ENCODE measurements at places on chromosomes 1 and 21. TPM values are rescaled to one million over a fixed set of nuclear protein-coding genes. Genes with fewer than 3 reads are reported as not detected.

- DNase-seq = no peak
These were observed 51.5 kb upstream of the ARHGEF16 start for GRCh38 chr1:3403011-3403345.

- no peak for DNase-seq
These were observed 21.8 kb upstream of the C2CD2 start for GRCh38 chr21:41975391-41976272.

DNA sequence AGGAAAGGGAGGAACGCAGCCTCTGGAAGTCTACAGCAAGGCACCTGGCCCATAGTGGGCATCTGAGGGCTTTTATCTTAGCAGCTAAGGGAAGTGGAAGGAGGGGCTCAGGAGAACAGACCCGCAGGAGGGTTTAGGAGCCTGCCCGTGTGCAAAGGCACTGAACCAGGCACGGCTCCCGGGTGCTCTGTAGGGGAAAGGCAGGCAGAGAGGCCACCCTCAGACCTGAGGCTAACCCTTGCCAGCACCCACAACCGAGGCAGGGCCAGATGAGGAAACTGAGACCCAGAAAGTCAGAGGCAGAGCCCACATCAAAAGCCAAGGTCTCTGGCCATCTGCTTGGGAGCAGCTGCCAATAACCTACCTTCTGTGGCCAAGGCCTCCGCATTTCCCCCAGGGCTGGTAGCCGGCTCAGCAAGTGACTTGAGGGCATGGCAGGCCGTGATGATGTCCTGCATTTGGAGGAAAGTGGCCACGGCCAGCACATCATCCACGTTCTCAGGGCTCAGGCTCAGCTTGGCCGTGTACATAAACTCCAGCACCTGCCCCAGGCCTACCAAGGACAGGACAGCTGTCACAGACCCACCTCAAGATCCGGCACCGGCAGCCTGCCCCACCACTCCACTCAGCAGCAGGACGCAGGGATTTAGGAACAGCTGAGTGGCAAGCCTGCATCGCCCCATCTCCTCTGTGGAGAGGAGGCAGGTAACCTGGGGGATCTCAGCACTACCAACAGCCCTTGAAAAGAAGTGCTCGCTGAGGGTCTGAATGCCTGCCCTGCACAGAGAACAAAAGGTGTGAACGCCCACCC, 29.1 kb downstream of the ZBTB17 start:
- no peak for DNase-seq

The KRTAP11-1 gene
- not detected for total RNA-seq

- no peak for DNase-seq
These were observed 26.3 kb downstream of the HUNK start for GRCh38 chr21:31898933-31899630.

DNA sequence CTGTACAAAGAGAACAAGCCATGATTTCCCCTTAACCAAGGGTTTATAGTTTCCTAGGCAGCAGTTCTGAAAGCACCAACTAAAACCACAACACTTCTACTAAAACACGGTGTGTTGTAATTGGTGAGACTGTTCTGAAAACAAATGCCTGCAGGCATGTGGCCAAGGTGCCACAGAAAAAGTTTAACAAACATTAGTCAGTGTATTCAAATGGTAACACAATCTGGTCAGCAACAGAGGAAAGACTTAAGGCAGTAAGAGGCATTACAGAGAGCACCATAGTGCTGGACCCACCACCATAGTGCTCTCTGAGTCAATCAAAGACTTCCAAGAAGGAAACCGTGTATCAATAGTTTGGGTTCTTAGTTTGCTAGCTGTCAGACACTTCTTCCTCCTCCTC, 16.7 kb downstream of the SNIP1 start:
- DNase-seq = no peak

- no peak for DNase-seq
These were observed 71.3 kb upstream of the LRRC8B start for GRCh38 chr1:89453123-89453972.

DNA sequence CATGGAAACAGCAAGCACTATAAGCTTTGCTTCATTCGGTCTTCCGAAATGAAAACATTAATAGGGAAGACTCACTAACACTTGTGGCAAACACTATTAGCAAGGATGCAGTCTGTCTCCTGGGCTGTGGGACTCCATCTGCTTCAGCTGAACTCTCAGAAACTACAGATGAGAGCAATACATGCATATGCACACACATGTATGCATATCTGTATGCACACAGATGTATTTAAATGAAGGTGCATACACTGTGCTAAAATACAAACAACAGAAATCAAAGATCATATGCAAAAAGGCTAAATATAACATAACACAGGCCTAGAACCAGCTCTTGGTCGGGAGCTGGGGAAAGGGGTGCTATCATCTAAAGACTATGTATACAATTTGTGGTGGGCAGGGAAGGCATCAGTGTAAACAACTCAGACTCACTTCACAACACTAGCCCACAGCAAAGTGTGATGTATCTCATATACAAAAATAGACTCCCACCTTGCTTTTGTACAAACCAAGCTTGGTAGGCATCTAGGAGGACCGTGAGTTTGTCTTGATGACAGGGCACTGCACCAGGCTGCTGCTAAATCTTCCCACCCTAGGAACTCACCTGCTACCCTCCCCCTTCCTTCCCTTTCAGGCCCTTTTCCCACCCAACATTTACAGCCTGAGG, 32.8 kb downstream of the CDC7 start:
- no peak for DNase-seq

The RGSL1 gene
- not detected for total RNA-seq

- DNase-seq = peak; percentile 22
These were observed 18.4 kb downstream of the IQGAP3 start for GRCh38 chr1:156553860-156554485.

All from cardiac septum (tissue), 1 donor.